ENCODE measurements at places on chromosomes 4 and X.
A peak's percentile ranks its signal among the peaks of the same experiment; 100 is the strongest.

- H3K4me3 ChIP-seq: no peak overlapping the region
- H3K27me3 ChIP-seq: no peaks in the 10 kb centered on the region
- H3K4me1 ChIP-seq: no peaks in the 10 kb centered on the region
- no peaks in the 10 kb centered on the region for H3K36me3 ChIP-seq
- DNase-seq: no peak
Measured at GRCh38 chr4:2767046-2767704, 11.0 kb upstream of the TNIP2 start.

- H3K27me3 ChIP-seq: no peaks in the 10 kb centered on the region
- H3K36me3 ChIP-seq: no peaks in the 10 kb centered on the region
- H3K4me1 ChIP-seq: no peaks in the 10 kb centered on the region
- DNase-seq: no peak
Measured at GRCh38 chrX:44400588-44400987, 57.1 kb upstream of the EFHC2 start.

GRCh38 chr4:152817331-152817730 is 37.6 kb downstream of the ARFIP1 start:
- no peak overlapping the region for H3K4me3 ChIP-seq
- H3K27me3 ChIP-seq: no peaks in the 10 kb centered on the region
- no peaks in the 10 kb centered on the region for H3K4me1 ChIP-seq
- H3K27ac ChIP-seq: no peak overlapping the region
- DNase-seq: no peak
- H3K36me3 ChIP-seq: no peaks in the 10 kb centered on the region

DNA sequence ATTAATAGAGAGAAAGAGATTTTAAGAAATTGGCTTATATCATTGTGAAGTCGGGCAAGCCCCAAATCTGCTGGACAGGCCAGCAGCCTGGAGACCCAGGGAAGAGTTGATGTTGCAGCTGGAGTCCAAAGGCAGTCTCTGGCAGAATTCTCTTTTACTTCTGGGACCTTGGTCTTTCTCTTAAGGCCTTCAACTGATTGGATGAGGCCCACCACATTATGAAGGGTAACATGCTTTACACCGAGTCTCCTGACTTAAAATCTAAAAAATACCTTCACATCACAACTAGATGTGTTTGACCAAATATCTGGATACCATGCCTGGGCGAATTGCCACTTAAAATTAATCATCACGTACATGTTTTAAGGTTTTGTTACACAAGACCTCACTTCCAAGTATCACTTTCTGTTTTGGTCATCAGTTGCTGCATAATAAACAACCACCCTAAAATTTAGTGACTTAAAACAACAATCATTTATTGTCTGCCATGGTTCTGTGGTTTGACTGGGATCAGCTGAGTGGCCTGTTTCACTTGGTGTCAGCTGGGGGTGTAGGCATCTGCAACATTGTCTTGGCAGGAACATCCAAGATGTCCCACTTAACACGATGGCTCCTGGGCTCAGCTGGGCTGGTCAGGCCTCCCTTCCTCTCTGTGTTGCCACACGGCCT is 3.4 kb downstream of the CD38 start:
- DNase-seq: no peak
- no peak overlapping the region for H3K4me3 ChIP-seq
- H3K27me3 ChIP-seq: no peaks in the 10 kb centered on the region
- H3K36me3 ChIP-seq: no peaks in the 10 kb centered on the region

- H3K4me3 ChIP-seq: no peak overlapping the region
- no peak for DNase-seq
- H3K4me1 ChIP-seq: peaks cover 11% of the 10 kb centered on the region
- H3K27me3 ChIP-seq: no peaks in the 10 kb centered on the region
- H3K36me3 ChIP-seq: no peaks in the 10 kb centered on the region
Measured at GRCh38 chr4:153413842-153414241, 52.3 kb upstream of the TMEM131L start.

- H3K27ac ChIP-seq: peak overlapping the region; percentile 25
- no peaks in the 10 kb centered on the region for H3K36me3 ChIP-seq
- H3K4me1 ChIP-seq: peaks cover 3% of the 10 kb centered on the region
- no peaks in the 10 kb centered on the region for H3K27me3 ChIP-seq
- H3K4me3 ChIP-seq: peak overlapping the region; percentile 13
Measured at GRCh38 chr4:171130256-171130801, 682.9 kb upstream of the GALNTL6 start.

DNA sequence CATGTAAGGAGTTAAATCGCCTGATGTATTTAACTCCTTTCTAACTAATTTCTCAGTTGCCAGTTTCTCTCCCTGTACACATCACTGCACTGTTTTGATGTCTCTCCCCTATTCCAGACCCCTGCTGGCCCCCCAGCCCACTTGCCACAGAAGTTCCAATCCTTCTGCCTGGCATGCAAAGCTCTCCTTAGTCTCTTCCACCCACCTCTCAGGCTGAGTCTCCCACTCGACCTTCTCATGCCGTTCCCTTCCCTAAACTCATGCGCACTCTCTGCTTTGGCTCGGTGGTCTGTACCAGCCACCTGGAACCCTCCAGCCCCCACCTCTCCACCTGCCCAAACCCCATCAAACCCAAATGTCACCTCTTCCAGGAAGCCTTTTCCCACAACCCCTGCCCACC is 56.9 kb downstream of the APLN start:
- no peak for DNase-seq
- no peaks in the 10 kb centered on the region for H3K36me3 ChIP-seq
- no peak overlapping the region for H3K4me3 ChIP-seq
- H3K27me3 ChIP-seq: no peaks in the 10 kb centered on the region
- H3K4me1 ChIP-seq: no peaks in the 10 kb centered on the region

- no peaks in the 10 kb centered on the region for H3K27me3 ChIP-seq
- no peak for DNase-seq
- no peak overlapping the region for H3K4me3 ChIP-seq
- H3K36me3 ChIP-seq: no peaks in the 10 kb centered on the region
Measured at GRCh38 chr4:148270630-148271029, 171.6 kb downstream of the NR3C2 start.

DNA sequence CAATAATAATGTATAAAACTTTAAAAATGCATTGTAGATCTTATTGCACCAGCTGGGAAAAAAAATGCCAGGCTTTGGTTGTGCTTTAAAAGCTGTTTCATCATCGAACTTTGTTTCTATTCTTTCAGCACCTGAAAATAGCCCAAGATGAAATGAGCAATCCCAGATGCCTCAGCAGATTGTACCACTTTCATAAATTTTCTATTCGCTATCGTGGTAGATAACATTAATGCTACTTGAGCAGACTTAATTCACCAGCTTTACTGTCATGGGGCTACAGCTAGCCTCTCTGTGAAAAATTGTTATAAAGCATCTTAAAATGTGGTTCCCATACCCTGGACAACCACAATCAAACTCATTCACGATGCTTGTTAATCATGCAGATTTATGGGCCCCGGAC is 599.6 kb upstream of the HS3ST1 start:
- no peak for DNase-seq
- no peak overlapping the region for H3K4me3 ChIP-seq
- no peaks in the 10 kb centered on the region for H3K36me3 ChIP-seq

DNA sequence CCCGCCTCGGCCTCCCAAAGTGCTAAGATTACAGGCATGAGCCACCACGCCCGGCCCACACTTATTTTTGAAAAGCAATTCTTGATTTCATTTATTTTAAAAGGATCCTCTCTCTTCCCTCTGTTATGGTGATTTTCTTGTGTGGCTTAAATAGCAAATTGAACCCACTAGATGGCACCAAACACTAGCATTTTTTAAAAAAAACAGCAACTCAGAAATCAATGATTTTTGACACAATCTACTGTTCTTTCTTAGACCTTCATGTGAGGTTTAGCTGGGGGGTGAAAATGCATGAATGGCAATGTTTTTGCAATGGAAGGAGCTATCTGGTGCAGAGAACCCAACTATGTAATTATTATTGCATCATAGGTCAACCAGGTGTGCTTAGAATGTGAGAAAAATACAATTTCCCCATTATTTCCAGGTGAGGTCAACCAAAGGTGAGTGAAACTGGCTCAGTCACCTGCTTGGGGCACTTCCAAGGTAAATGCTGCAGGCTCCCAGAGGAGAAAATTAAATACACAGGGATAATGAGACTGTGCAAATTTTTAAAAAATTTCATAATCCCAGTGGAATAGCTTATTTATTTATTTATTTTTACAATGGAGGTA is 226.7 kb upstream of the PRKX start:
- H3K4me3 ChIP-seq: no peak overlapping the region
- H3K36me3 ChIP-seq: no peaks in the 10 kb centered on the region
- DNase-seq: no peak
- no peak overlapping the region for H3K27ac ChIP-seq
- H3K4me1 ChIP-seq: no peaks in the 10 kb centered on the region

- peak overlapping the region; percentile 73 for H3K27ac ChIP-seq
- H3K27me3 ChIP-seq: no peaks in the 10 kb centered on the region
- H3K4me1 ChIP-seq: peaks cover 71% of the 10 kb centered on the region
- peaks cover 25% of the 10 kb centered on the region for H3K36me3 ChIP-seq
- no peak for DNase-seq
Measured at GRCh38 chr4:119517361-119518229, 111.0 kb downstream of the PDE5A start.

GRCh38 chrX:147180886-147181285 is 366.3 kb upstream of the CXorf51A start:
- no peaks in the 10 kb centered on the region for H3K36me3 ChIP-seq
- no peak for DNase-seq
- H3K27ac ChIP-seq: no peak overlapping the region
- no peak overlapping the region for H3K4me3 ChIP-seq
- no peaks in the 10 kb centered on the region for H3K4me1 ChIP-seq

DNA sequence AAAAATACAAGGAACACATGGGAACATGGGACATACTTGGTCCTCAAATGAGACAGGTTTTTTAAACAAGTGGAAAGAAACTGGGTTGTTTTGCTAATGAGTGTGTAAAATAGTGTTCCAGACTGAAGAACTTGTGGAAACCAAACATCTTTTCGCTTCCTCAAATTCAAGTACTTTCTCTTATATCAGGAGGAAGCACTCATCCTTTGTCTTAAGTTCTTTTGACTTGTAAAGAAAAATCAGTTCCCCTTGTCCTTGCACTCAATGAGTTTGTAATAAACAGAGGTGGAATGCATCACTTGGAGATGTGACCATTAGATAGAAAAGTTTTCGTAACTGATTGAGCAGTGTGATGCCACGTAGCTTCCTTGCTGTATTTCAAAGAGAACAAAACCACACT is 101.1 kb downstream of the PHOX2B start:
- H3K27me3 ChIP-seq: no peaks in the 10 kb centered on the region
- DNase-seq: no peak
- no peak overlapping the region for H3K4me3 ChIP-seq
- H3K36me3 ChIP-seq: peaks cover 10% of the 10 kb centered on the region

- no peak for DNase-seq
- no peaks in the 10 kb centered on the region for H3K4me1 ChIP-seq
- no peak overlapping the region for H3K4me3 ChIP-seq
Measured at GRCh38 chr4:163384434-163384833, 40.7 kb downstream of the NPY5R start.

DNA sequence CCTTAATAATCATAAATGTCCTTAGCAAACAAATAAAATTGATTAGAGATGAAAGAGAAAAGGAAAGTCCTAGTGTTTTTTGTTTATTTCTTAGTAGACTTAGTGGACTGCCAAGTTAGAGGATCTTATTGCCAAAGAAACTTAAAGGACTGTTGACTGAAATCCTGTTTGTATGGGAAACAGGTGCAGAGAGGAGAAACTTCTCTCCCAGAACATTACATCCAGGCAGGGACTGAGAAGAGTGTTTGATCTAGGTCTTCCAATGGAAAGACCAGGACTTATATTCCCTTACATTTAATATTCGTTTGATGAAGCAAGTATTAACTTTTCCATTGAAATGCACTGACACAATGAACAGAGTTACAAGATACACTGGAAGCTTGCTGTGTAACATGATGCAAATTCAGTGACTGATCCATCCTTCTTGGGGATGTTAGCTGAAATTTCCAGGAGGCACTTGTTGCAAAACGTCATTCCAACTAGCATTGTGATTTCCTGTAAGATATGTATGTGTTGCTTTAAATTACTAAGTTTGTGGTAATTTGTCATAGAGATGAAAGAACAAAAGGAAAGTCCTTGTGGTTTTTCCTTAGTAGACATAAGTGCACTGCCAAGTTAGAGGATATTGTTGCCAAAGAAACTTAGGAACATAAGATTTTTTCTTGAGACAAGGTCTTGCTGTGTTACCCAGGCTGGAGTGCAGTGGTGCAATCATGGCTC is 505.6 kb downstream of the STIM2 start:
- H3K36me3 ChIP-seq: no peaks in the 10 kb centered on the region
- peaks cover 3% of the 10 kb centered on the region for H3K4me1 ChIP-seq
- H3K27me3 ChIP-seq: no peaks in the 10 kb centered on the region
- no peak overlapping the region for H3K4me3 ChIP-seq
- no peak overlapping the region for H3K27ac ChIP-seq

GRCh38 chrX:79721234-79721633 is 293.3 kb upstream of the TBX22 start:
- H3K27ac ChIP-seq: no peak overlapping the region
- no peaks in the 10 kb centered on the region for H3K36me3 ChIP-seq
- no peak overlapping the region for H3K4me3 ChIP-seq

GRCh38 chrX:63561425-63561824 is 210.3 kb upstream of the SPIN4 start:
- DNase-seq: no peak
- peaks cover 5% of the 10 kb centered on the region for H3K4me1 ChIP-seq
- H3K4me3 ChIP-seq: peak overlapping the region; percentile 74
- H3K36me3 ChIP-seq: no peaks in the 10 kb centered on the region

DNA sequence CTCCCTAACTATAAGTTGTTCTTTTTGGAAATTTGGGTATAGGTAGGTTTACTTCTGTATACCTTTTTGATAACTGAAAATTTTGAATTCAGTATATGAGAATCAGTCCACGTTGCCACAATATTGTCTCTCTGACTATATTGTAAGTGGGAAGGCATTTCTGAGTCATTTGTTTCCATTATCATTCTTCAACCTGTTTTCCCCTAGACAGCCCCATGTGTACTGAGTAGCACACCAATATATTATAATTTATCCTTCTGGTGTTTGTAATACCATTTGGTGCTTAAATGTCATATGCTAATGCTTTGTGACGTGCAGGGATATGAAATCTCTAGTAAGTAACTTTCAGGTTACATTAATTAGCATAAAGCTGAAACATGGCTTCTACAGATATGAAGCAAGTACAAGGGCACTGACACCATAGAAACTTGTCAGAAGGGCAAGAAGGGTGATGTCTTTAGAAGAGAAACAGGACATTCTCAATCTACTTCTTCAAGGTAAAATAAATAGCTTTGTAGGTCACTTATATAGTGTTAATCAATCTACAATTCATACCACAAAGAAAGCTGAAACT is 27.7 kb downstream of the PAK3 start:
- no peak for DNase-seq
- H3K36me3 ChIP-seq: no peaks in the 10 kb centered on the region
- no peak overlapping the region for H3K27ac ChIP-seq
- H3K4me3 ChIP-seq: no peak overlapping the region
- no peaks in the 10 kb centered on the region for H3K27me3 ChIP-seq
